NCI-H226 (cell line): ENCODE measurements at places on chromosomes 3 and 15.
A peak's percentile ranks its signal among the peaks of the same experiment; 100 is the strongest.

- DNase-seq = no peak
Observed at GRCh38 chr3:188321258-188321657, 167.3 kb downstream of the LPP start.

DNA sequence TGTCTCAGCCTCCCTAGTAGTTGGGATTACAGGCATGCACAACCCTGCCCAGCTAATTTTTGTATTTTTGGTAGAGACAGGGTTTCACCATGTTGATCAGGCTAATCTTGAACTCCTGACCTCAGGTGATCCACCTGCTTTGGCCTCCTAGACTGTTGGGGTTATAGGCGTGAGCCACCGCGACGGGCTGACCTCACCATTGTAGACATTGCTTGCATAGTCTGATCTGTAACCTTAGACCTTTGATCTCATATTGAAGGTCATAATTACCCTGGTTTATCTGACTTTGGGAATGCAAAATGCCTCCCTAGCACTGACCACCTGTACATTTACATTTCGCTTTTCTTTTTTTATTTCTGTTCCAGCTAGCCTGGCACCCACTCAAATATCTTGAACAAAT lies 31.2 kb downstream of the ADGRG7 start:
- no peak for DNase-seq

DNA sequence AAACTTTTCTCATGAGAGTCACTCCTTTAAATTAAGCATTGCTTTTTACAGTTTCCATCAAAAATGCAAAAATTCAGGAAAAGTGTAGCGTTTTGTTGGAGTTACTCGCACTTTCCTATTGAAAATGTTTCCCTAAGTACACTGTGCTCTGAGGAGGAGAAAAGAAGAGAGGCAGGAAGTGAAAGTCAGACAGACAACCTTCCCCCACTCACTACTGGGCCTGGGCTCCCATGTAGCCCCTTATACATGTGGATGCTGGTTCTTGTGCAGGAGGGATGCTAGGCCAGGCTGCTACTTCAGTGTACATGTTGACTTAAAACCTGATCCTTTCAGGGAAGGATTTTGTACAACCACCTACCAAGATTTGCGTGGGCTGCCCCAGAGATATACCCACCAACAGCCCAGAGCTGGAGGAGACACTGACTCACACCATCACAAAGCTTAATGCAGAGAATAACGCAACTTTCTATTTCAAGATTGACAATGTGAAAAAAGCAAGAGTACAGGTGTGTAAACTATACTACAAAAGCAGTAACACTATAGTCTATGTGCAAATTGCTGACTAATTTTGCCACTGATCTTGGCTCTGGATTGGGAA lies 15.1 kb downstream of the KNG1 start:
- no peak for DNase-seq

- no peak for DNase-seq
Observed at GRCh38 chr3:129425619-129426018, 2.8 kb downstream of the EFCAB12 start.

DNA sequence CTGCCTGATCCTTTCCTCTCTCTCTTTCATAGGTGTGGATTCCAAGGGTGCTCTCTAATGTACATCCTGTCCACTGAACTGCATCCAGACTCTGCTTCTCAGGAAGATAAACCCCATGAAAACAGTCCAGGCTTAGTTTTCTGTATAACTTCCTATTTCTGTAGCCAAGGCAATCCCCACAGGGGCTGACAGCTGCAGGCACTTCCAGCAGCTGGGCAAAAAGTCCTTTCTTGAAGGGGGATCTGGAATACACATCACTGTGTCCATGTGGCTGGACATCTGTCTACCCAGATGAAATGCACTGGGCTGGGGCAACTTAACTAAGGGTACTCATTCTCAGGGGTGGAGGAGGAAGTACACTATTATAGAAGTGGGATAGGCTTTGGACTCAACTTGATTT lies 72.2 kb downstream of the NR1D2 start:
- DNase-seq = no peak

DNA sequence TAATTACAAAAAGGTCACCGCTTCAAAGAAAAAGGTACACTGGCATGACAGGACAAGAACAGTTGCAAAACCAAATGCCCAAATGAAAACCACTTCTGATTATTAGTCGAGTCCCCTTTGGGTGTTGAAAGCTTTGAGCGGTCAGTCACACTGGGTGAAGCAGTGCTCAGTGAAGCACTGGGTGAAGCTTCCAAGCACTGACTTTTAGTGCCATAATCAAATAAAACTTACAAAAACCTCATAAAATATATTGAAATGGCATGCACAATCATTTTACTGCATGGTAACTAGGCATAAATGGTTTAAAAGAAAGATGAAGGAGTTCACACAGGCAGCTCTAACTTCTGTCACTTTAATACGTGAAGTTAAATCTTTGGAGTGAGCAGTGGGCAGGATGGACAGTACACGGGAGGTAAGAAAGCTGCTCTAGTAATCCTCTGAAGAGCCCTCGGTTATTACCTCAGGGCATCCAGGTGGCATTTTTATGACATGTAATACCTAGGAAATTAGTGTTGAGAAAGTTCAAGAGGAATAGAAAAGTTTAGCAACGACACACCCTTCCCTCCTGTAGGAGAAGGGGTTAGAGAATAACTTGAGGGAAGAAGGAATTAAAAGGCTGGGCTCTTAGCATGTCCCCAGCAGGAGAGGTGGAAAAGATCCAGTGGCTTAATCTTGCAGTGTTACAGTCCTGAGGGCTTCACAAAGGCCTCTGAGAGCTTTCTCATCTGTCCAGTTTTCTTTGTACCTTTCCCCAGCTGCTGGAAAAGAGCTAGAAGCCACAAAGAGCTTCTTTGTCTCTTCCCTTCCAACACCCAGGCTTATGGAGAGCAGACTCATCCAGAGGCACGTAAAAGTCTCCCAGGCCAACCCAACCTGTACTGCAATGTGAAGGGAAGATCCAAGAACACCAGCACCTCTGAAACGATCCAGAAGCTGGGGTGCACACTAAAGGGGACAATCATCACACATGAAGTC lies 64.9 kb upstream of the MYO5C start:
- DNase-seq = no peak

GRCh38 chr15:92886042-92886537 lies 14.0 kb upstream of the CHD2 start:
- DNase-seq = no peak

DNA sequence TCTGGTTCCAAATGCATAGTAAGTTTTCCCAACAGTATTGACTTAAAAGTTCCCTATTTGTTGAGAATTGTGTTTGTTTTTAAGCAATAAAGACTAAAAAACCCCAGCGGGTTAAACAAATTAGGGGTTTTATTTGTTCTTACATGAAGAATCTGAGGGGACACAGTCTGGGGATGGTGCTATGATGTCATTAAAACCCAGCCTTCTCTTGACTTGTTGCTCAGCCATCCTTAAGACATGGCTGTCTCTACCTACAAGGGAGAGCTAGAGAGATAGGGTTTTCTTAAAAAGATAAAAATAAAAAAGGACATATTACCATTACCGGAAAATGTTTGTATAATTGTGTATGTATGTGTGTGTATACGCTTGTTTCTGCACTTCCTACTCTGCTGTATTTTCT lies 11.7 kb upstream of the ARL14 start:
- no peak for DNase-seq

GRCh38 chr15:39767921-39768320 lies 14.7 kb downstream of the FSIP1 start:
- DNase-seq = no peak

- no peak for DNase-seq
Observed at GRCh38 chr3:41651718-41652117, 310.2 kb downstream of the ULK4 start.

GRCh38 chr3:65343736-65344135 lies 655.9 kb upstream of the ADAMTS9 start:
- DNase-seq = no peak

- DNase-seq = no peak
Observed at GRCh38 chr15:64634576-64635498, 140.6 kb downstream of the RBPMS2 start.

DNA sequence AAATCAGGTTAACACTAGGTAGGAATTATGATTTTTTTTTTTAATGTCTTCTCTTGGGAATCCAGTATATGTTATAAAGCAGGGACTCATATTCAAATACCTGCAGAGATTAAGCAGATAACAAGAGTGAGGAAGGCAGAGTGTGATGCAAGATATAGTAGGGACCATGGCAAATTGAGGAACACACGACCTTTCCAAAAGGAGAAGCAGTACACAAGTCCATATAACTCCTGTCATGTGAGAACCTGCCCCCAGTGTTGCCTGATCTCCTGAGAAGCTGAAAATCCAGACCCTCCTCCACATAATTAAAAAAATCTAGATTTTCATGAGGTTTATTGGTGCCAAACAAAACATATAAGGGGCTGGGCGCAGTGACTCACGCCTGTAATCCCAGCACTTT lies 3.6 kb downstream of the RFC4 start:
- DNase-seq = no peak

- peak; percentile 46 for DNase-seq
Observed at GRCh38 chr3:176650478-176650877, 546.8 kb downstream of the TBL1XR1 start.
